ENCODE measurements at places on chromosomes 1 and 21.

DNA sequence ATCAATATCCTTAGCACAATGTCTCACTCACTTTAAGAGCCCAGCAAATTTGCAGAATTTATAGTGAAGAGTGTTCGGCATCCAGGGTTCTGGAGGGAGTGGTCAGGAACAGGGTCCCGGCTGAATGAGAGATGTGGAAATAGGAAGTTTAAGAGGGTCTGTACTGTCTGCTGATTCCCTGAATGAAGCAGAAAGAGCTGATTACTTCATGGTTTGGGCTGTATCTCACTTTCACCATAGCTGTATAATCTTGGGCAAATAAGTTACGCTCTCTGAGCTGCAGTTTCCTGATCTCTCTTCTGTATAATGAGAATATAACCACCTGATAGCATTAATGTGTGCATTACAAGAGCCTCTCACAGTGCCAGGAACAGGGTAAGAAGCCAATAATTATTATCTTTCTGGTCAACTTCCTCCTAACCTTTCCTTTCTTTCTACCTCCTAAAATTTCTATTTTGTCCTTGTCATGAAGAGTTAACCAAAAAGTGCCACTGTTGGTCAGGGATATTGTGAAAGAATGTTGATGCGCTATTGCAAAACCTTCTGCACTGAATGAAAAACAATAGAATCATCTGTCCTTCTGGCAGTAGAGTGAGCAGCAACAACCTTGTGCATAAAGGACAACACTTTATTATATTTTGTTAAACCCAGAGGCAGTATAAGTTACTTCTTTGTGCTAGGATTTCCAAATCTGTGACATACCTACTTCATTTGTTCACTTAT lies 14.7 kb upstream of the PTGFR start:
- no peak for DNase-seq

GRCh38 chr1:206856674-206857464 lies 8.6 kb upstream of the IL20 start:
- DNase-seq: no peak

DNA sequence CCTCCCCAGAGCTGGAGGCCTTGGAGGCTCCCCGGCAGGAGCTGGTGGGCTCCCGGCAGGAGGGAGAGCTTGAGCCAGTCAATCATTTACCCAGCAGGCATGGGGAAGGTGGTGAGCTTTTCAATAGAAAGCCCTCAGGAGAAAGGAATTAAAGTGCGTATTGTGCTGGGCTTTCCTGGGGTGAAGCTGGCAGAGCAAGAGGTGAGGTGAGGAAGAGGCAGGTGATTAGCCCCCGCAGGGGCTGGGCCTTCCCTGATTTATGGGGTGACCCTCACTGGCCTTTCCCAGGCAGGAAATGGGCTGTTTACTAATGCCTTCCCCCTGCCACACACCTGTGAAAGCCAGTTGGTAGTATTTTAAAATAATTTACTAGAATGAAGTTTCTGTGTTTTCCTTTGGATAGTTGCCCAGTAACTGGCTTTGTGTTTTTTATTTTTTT lies 25.8 kb downstream of the CLDN14 start:
- peak; percentile 22 for DNase-seq

- peak; percentile 51 for DNase-seq
Measured at GRCh38 chr1:79726321-79726720, 719.8 kb upstream of the ADGRL4 start.

GRCh38 chr1:6972399-6972798 lies 187.1 kb downstream of the CAMTA1 start:
- no peak for DNase-seq

DNA sequence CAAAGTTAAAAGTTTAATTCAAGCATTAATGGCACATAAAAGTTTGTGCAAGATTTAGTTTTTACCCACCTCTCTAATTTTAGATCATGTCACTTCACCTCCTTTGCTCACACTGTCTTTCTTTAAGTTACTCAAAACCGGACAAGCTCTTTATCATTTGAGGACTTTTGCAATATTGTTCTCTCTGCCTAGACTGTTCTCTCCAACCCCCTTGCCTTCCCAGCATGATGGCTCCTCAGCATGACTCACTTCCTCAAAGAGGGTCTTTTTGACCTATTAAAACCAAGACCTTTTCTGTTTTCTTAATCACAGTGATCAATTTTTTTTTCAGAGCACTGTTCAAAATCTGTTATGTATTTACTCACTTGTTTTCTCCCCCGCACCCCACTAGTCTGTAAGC lies 61.3 kb downstream of the XKR8 start:
- no peak for DNase-seq

DNA sequence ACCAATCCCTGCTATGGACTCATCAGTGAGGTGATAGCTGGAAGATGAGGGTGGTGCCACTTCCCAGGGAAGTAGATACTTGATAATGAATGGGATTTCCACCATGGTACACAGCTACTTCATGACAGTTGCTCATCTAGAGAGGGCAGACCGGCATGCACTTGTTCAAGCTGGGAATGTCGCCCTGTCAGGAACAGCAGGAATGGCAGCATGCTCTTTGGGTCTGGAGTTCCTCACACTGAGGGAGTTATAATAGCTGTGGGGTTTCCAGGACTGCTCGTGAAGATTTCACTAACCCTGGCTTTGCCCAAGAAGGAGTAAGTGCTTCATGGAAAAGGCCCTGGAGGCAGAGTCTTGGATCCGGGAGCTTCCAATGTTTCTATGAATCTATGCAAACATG lies 129.2 kb downstream of the PSMG1 start:
- DNase-seq: no peak

- no peak for DNase-seq
Measured at GRCh38 chr1:244319283-244320132, 132.2 kb downstream of the ADSS2 start.

DNA sequence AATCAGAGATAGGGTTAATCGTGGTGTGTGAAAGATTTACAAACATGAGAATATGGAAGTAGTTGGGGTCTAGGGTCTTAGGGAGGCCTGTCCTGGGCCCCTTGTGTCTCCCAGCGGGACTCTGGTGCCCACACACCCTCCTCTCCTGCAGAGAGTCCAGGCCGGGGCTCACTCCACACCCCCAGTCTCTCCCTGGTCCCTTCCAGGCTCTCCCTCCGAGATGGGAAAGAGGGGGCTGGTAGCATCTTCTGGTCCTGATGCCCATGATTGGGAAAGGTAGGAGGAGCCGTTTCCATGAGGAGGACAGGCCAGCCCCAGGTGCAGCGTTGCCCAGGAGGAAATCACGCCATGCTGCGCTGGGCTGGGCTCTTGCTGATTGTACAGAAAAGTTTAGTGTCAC lies 26.6 kb downstream of the PCNT start:
- no peak for DNase-seq

DNA sequence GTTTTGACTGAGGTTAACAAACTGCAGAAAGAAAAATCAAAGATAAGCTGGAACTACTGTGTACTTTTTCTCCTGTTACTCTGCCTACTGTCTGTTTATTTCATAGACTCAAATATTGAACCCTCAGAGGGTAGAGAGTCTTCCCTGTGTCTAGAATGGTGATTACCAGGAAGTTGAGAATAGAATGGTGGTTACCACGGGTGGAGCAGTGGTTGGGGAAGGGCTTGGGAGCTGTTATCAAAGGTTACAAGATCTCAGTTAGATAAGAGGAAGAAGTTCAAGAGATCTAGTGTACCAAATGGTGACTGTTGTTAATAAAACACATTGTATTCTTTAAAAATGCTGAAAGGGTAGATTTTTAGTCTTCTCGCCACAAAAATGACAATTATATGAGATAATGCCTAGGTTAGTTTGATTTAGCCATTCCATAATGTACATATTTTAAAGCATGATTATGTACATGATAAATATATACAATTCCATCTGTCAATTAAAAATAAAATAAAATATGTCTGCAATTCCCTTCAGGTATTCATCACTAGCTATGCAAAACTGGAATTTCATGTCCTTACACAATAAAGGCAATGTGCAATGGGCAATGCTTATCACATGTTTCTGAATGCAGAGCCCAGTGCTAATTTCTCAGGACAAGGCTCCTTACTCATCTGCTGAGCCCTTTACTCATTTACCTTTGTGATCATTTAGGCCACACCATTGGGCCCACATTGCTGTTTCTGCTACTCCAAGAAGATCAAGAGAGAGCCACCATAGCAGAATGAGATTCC lies 474.3 kb upstream of the CAMK1G start:
- no peak for DNase-seq

DNA sequence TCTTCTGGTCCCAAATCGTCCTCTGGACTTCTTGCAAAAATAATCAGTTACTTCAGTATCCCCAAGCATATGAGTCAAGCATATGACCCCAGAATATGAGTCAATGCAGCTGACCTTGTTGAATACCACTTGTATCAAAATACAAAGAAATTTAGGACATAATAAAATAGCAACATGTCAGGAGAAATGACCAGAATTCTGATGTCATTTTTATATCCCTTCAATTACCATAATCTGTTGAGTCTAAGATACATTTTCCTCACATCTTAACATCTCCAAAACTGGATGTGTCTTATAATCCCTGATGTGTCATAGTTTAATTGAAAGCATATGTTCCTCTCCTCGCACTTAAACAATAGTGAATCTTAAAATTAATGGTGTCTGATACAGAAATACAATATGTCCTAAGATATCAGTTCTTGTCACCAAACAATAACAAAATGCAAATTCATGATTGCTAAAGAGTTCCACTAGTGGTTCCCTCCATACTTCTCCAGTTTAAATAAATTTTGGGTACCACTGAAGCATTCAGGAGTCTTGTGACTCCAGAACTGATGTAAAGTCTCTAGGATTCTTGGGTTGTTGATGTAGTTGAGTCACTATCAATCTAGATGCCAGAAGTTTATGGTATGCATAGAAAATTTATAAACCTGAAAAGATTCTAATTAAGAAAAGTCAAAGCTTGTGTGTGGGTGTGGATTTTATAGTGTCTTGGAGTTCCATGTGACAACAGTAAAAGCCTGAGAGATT lies 41.8 kb downstream of the KIFAP3 start:
- peak; percentile 30 for DNase-seq

- no peak for DNase-seq
Measured at GRCh38 chr1:85090225-85090624, 41.9 kb upstream of the MCOLN3 start.

- DNase-seq: peak; percentile 15
Measured at GRCh38 chr1:98045211-98045766, 124.5 kb upstream of the DPYD start.

- DNase-seq: no peak
Measured at GRCh38 chr21:14562959-14563358, 16.8 kb upstream of the SAMSN1 start.

Data from muscle of leg (tissue), 16 donors.